Upper lobe of right lung (tissue), 1 donor: ENCODE measurements at places on chromosomes 2 and 18. TPM values are rescaled to one million over a fixed set of nuclear protein-coding genes. Genes with fewer than 3 reads are reported as not detected.

DNA sequence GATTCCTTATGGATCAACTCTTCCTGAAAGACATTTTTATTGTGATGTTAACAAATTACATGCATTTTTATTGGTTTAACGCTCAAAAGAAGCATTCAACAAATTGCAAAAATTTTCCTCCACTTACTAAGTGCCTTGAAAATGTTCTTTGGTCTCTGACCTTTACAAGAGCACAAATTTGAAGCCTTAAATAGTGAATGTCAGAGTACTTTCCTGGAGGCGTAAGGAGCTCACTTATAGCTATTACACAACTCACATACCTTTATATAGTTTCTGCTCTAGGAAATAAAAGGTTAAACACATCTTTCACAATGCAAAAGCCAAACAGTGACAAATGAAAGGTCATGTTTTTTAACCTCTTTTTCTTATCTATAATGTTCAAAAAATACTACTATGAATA, 405.7 kb upstream of the ZNF804A start:
- no peak overlapping the region for H3K4me3 ChIP-seq
- DNase-seq: no peak
- H3K27ac ChIP-seq: no peak overlapping the region
- no peaks in the 10 kb centered on the region for H3K27me3 ChIP-seq
- no peaks in the 10 kb centered on the region for H3K36me3 ChIP-seq
- no peaks in the 10 kb centered on the region for H3K4me1 ChIP-seq

DNA sequence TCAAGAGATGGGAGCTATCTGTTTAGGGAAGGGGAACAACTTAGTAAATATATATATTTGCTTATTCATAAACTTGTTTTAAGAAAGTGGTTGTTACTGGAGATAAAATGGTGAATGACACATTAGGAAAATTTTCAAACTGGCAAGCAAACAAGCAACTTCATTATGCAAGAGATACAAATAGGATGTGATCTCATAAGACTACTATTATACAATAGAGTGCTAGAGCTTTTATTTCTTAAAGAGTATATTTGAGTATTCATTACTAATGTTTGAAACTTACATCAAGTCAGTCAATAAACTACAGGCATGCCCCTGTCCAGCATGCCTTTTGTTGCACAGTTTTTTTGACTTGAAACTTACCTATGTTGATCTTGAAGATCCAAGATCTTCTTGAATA, 355.2 kb upstream of the KCNJ3 start:
- H3K27ac ChIP-seq: no peak overlapping the region
- H3K4me1 ChIP-seq: no peaks in the 10 kb centered on the region
- H3K36me3 ChIP-seq: no peaks in the 10 kb centered on the region
- no peak overlapping the region for H3K4me3 ChIP-seq
- no peaks in the 10 kb centered on the region for H3K27me3 ChIP-seq
- no peak for DNase-seq

- no peaks in the 10 kb centered on the region for H3K4me1 ChIP-seq
- DNase-seq: peak; percentile 80
- no peak overlapping the region for H3K4me3 ChIP-seq
- H3K36me3 ChIP-seq: no peaks in the 10 kb centered on the region
- no peaks in the 10 kb centered on the region for H3K27me3 ChIP-seq
- H3K27ac ChIP-seq: no peak overlapping the region
Measured at GRCh38 chr2:23669413-23670244, 257.3 kb downstream of the ATAD2B start.

DNA sequence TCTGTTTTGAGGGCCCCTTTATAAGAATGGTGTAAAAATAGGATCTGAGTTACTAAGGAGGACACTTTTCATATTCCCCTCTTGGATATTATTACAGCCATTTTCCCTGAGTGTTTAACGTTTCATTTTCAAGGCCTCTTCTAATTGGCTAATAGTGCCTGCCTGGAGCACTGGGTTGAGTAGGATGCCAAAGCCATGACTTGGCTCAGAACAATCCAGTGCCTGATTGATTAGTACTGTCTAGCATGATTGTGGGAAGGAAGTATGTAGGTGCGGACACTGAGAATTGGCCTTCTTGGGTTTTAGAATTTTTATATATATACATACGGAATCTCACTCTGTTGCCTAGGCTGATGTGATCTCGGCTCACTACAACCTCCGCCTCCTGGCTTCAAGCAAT, 66.1 kb downstream of the NAB1 start:
- H3K27ac ChIP-seq: no peak overlapping the region
- H3K4me3 ChIP-seq: no peak overlapping the region
- DNase-seq: no peak
- H3K27me3 ChIP-seq: no peaks in the 10 kb centered on the region
- H3K36me3 ChIP-seq: no peaks in the 10 kb centered on the region

Gene TEKT4
- not detected for total RNA-seq

Gene OTOF
- 0.69 TPM for total RNA-seq

Gene SCN1A
- total RNA-seq: 26.9 TPM

Gene RUFY4
- not detected for total RNA-seq

Gene CD207
- 3.6 TPM for total RNA-seq

Gene CFAP65
- not detected for total RNA-seq

Gene IRS1
- total RNA-seq: 10.6 TPM
